ENCODE measurements at places on chromosomes 6 and 20.

GRCh38 chr20:15378151-15378550, 1040.7 kb upstream of the FLRT3 start:
- no peak for DNase-seq

DNA sequence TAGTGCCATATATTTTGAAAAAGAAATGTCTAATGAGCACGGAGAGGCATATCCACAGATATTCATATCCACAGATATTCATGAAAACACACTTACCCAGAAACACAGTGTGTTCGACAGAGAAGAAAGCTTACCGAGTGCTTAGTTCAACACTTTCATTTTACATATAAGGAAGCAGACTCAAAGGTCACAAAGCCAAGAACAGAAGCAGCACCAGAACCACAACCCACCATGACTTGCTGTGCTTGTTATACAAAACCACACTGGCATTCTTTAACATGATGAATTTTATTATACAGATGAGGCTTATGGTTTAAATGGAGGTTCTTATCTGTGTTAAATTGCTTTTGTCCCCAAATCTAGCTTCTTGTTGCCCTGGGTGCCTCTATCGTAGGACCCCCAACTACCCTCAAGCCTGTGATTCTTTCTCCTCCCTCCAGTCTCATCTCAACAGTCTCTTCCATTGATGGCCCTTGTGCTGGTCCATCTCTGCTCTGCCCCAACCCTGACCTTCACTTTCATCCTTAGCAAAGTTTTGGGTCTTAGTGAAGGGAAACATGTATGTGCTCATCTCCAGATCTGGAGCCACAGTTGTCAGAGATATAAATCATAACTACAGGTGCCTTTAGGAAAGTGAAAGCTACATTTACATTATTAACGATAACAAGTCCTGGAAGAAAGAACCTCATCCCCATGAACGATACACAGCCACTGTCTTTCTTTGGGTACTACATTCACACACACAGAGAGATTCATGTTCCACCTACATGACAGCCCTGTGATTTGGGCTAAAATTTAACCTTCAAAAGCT, 40.0 kb downstream of the SF3B5 start:
- peak; percentile 42 for DNase-seq

DNA sequence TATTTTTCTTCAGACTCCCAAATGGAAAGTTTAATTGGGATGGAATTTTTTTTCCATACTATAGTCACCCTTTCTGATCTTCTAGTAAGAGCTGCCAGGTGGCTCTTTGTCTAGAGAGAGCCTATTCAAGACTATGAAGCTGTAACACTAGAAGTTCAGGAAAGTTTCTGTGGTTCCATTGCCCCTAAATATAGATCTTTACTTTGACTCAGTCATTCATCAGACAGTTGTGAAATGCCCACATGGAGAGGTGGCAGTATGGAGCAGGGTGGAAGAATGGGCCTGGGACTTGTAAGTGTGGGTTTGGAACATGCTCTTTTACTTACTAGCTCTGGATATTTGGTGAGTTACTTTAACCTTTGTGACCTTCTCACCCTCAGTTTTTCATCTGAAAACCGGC, 87.8 kb downstream of the CTNNBL1 start:
- DNase-seq, result no peak

DNA sequence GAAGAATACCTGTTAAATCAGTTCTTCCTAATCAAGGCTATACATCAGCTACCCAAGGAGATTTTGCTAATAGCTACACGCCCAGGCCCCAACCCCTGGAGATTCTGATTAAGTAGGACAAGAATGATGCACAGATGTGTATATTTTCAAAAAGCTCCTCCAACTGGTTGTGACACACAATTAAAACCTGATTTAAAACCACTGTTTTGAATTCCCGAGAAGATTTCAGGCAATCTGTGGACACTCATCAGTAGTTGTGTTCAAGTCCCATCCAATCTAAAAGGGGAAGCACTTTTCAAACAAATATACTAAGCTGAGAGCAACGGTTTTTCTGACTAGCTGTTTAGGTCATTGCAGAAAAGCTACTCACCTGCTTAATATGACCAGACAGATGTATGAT, 118.9 kb upstream of the NHSL1 start:
- DNase-seq, result no peak

GRCh38 chr20:50605136-50605535, 86.2 kb downstream of the RIPOR3 start:
- DNase-seq, result no peak

DNA sequence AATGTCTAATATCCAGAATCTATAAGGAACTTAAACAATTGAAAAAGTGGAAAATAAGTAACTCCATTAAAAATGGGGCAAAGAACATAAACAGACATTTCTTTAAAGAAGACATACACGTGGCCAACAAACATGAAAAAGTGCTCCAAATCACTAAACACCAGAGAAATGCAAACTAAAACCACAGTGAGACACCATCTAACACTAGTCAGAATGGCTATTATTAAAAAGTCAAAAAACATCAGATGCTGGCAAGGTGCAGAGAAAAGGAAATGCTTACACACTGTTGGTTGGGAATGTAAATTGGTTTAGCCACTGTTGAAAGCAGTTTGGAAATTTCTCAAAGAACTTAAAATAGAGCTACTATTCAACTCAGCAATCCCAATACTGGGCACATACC, 169.2 kb upstream of the MANEA start:
- DNase-seq, result no peak

GRCh38 chr20:13930281-13930680, 60.1 kb downstream of the SEL1L2 start:
- no peak for DNase-seq

GRCh38 chr6:169527306-169527705, 174.5 kb downstream of the WDR27 start:
- no peak for DNase-seq

DNA sequence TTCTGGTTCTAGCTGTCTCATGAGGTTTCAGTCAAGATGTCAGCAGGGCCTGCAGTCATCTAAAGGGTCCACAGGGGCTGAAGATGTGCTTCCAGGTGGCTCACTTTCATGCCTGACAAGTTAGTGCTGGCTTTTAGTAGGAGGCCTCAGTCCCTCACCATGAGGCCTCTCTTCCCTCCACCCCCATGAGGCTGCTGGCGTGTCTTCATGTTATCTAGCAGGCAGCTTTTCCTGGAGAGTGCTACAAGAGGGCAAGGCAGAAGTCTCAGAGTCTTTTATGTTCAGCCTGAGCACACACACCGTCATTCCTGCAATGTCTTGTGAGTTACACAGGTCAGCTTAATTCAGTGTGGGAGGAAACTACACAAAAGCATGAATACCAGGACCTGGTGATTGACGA, 769.9 kb downstream of the HDGFL1 start:
- DNase-seq, result no peak

GRCh38 chr6:45420083-45420908, 42.6 kb upstream of the SUPT3H start:
- DNase-seq, result peak; percentile 60

GRCh38 chr6:77492530-77492929, 29.2 kb upstream of the HTR1B start:
- DNase-seq, result no peak

DNA sequence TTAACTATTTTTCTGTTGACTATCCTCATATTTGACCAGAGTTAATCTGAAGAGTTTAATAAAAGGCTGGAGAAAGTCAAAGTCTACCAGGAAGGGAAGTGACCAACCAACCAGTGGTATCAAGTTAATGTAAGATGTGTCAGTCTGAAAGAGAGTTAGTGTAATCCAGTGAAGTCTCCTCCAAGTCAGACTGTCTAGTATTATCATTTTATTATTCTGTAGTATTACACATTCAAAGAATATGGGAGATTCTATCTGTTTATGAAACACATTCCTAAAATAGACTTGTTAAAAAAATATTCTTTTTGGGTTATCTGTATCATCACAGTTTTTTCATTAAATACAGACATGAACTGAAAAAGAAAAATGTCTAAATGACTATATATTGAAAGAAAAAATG, 194.4 kb downstream of the BTBD9 start:
- no peak for DNase-seq

DNA sequence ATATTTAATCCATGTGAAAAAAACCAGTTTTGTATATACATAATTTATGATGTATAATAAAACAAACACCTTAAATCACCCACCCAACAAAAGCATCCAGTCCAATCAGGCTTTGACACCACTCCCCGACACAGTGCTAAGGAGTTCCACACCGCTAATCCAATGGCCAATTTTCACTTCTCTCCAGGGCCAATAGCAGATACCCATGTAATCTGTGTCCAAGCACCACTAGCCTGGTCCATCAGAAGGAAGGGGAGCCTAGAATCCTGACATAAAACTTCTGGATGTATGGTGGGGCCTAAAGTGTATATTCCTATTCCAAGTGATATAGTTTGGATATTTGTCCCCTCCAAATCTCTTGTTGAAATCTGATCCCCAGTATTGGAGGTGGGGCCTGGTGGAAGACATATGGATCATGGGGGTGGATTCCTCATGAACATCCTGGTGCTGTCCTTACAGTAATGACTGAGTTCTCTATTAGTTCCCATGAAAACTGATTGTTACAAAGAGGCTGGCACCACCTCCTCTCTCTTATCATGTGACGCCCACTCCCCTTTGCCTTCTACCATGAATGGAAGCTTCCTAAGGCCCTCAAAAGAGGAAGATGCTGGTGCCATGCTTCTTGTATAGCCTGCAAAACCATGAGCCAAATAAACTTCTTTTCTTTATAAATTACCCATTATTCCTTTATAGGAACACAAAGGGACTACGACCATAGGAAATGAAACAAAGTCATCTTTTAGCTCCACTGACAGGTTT, 20.8 kb downstream of the RALGAPA2 start:
- no peak for DNase-seq

DNA sequence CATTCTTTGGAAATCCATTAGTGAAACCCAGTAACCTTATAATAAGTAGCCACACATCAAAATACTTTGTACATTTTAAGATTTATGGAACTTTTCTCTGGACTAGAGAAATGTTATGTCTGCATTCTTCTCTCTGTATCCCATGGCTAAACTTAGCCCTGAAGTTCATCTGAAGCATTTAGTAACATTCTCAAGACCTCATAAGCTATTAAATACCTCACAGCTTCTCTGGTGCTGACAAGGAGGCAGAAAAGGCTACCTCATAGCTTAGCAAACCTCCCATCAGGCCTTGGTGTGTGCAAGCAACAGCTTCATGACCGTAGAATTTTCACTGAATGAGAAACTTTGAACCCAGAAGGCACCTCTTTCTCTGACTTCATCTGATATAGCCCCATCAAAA, 38.9 kb upstream of the HDGFL1 start:
- DNase-seq, result no peak

DNA sequence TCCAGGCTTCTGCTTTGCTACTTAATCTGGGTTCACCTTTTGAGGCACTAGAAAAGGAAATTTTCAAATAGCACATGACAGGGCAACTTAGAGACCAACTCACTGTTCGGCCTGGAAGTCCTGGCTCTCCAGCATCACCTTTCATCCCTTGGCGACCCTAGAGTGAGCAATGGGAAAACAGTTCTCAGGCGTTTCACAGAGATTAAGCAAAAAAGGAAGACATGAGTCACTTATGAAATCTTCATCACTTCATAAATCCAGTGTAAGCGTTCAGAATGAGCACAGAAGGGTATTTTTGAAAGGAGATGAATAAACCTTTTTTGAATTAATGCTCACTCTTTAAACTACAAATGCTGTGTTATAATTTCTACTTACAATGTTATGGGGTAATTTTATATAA, 104.0 kb downstream of the COL12A1 start:
- no peak for DNase-seq

DNA sequence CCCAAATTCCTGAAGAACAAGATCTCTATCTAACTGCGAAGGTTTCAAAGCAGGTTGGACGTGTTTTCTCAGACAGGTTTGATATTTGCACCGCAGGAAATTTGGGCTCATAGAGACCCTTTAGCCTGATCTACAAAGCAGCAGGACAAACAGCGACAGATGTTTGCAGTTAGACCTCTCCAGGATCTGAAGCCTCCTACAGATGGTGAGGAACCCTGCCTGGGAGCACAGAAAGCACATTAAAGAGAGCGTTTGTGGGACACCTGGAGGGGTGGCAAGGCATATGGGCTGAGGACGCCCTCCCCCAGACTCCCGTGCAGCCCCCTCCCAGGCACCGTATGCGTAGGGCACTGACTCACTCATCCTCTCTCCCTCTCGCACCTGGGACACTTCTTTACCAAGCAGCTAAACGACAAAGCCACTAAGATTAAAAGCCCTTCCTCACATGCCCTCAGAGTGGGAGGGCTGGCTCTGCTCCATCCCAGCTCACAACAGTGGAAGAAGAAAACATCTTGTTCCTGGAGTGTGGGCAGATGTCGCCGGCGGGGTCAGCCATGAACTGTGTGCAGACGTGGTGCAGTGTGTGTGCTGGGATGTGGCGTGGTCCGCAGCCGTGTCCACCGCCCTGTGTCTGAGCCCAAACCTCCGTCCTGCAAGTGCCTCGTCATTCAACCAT, 249.7 kb upstream of the AFDN start:
- DNase-seq, result no peak

DNA sequence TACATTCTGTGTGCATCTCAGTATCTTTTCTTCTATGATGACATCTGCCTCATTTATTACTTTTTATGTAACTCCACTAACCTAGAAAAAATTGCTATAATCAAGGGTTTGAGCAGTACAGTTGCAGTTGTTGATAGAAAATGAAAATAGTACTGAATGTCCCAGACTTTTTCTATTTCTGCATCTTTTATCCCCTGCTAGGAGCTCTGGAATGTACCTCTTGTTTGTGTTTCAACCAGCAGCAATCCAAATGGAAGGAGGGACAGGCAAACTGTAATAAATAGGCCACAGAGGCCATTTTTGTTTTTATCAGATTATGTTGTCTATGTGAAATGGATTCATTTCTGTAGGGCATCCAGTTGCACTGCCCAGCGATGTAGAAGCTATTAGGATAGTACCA, 536.9 kb downstream of the KIF16B start:
- DNase-seq, result no peak

GRCh38 chr6:22621028-22621427, 51.7 kb downstream of the HDGFL1 start:
- no peak for DNase-seq

DNA sequence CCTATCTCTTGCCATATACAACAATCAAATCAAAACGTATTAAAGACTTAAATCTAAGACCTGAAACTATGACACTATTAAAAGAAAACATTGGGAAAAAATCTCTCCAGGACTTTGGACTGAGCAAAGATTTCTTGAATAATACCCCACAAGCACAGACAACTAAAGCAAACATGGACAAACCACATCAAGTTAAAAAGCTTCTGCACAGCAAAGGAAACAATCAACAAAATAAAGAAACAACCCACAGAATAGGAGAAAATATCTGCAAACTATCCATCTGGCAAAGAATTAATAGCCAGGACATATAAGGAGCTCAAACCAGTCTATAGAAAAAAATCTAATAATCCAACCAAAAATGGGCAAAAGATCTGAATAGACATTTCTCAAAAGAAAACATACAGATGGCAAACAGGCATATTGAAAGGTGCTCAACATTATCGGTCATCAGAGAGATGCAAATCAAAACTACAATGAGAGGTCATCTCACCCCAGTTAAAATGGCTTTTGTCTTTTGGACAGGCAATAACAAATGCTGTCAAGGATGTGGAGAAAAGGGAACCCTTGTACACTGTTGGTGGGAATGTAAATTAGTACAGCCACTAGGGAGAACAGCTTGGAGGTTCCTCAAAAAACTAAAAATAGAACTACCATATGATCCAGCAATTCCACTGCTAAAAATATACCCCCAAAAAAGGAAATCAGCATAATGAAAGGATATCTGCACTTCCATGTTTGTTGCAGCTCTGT, 76.2 kb downstream of the SNX5 start:
- DNase-seq, result no peak

Measured in activated CD4-positive, alpha-beta T cell treated with anti-CD3 and anti-CD28 coated beads, Interleukin-2, amount 50 U/mL, for 24 hours (primary cell).